ENCODE measurements at places on chromosomes 5 and 9.

DNA sequence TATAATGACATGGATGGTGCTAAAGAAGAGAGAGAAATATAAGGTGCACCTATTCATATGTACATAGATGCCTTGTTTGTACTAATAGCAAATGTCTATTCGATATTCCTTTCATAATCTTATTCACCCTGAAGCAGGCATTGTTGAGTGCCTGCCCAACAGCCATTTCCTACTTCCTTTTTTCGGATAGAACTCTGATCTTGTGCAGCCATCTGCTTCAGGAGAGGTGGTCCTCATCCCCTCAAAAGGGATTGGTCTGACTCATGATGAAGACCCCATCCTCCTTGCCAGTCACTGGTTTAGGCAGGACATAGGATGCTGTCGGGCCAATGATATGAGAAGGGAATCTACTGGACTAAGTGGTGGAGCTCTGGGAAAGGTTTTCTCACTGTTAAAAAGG, 8.4 kb upstream of the RANBP3L start:
- DNase-seq: no peak

- peak; percentile 25 for DNase-seq
These were observed at the start of gene OLFML2A for GRCh38 chr9:124776954-124777648. TSS of gene OLFML2A (plus strand) at chr9:124777133. CDS start at chr9:124777271, 138 bp downstream.

GRCh38 chr9:92324889-92325268, 271 bp downstream of the NOL8 start:
- DNase-seq: no peak

DNA sequence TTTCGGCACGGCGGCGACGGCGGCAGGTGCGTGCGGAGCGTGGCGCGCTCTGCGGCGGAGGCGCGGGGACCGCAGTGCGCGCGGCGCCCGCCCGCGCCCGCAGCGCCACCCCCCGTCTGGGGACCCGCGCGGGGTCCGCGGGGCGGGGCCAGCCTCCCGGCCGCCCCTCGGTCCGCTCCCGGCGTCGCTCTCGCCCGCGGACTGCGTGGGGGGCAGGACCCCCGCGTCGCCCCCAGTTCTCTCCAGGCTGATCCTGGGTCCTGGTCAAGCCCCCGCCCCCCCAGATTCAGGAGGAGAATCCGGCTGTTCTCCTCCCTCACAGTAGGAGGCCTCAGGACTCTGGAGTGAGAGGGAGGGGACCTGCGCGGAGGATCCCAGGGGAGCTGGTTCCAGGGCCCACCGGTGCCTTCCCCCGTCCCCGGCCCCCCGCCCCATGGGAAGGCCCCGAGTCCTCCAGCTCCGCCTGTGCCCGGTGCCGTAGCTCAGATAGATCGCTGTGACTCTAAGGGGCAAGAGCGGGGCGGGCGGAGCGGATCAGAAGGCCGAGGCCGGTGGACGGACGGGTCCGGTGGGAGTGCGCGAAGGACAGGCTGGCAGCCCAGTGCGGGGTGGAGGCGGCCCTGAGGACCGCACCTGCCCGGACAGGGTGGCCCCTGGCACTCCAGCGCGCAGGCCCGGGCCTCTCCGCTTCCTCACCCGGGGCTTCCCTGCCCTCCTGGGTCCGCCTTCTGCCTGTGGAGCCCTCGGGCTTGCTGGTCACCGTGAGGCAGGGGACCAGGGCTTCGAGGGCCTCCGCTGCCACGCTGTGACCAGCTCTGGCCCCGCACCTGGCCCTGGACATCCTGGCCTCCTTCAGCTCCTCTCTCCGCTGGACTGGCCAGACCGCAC, at the start of gene RNF208:
TSS of gene RNF208 (minus strand) at position 51 of the 888 bp plus-strand sequence. CDS start 1,028 bp downstream, outside the sequence.
- DNase-seq: no peak

GRCh38 chr5:132270706-132271105, 13.2 kb downstream of the PDLIM4 start:
- no peak for DNase-seq

- no peak for DNase-seq
These were observed 62.5 kb downstream of the RASGRF2 start for GRCh38 chr5:81022688-81023084.

GRCh38 chr5:143594902-143595818, 191.7 kb upstream of the NR3C1 start:
- no peak for DNase-seq

GRCh38 chr5:73126957-73127356, 6.6 kb downstream of the TMEM171 start:
- DNase-seq: no peak

DNA sequence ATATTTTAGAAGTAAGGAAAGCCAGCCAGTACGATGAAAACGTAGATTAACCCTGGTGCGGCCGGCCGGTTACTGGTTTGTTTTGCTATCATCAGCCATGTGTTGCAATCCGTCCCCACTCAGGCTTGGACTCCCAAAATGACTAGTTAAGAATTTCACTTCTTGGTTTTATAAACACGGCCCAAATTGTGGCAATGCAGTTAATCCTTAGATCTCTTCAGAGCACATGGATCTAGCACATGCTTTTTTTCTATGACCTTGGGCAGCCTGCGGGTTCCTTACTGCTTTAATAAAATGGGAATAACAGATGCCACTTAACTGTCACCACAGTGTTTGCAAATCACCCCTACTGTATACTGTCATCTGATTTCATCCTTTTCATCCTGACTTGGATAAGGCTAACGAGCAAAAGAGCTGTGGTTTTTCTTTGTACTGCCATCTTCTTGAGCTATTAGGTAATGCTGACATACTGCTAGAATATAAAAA, 1.5 kb downstream of the NDFIP1 start:
- DNase-seq: peak; percentile 35

DNA sequence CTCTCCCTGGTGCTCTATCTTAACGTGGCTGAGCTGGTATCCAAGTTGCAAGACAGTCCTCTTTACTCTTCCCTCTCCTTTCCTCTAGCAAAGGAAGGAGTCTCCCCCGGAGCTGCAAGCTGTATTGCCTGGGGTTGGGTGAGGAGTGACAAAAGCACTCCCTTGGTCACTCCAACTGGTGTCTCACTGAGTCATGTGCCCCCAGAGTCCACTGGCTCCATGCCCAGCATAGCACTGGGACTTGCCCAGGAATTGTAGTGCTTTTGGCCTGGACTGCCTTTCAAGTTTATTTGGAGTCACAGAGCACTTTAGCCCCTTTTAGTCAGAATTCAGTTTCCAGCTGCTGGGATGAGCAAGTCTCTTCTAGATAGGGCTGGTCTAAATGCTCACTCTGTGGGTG, 82.6 kb upstream of the FST start:
- DNase-seq: no peak

GRCh38 chr5:4245511-4245910, 649.9 kb downstream of the IRX1 start:
- DNase-seq: no peak

DNA sequence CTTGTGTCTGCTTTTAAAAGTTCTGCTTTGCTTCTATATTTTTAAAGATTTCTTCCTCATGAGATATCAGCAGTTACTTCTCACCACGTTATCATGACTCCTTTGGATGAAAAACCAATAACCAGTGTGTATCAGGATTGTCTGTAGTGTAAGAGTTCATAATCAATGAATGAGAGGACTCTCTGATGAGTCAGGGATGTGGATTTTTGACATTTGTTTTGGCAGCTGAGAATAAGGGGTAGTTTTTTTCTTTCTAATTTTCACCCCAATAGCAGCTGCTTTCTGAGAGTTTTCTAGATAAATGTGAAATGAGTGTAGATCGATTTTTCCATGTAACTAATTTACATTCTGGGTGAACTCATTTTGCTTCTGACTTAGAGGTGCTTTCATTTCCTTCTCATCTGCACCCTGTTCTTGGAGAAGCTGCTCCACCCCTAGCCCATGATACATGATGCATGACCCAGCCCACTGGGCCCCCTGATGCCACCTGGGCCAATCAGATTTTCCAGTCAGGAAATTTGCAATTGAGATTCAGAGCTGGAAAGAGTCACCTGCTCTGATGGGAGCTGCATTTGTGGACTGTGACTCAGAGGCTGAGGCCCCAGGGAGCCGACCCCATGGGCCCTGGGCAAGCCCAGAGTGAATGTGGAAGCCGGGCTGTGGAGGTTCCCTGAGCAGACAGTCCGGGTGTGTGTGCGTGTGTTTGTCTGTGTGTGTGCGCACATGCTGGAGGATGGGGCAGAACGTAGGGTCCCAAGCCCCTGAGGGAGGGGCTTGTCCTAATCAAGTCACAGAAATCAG, 159.3 kb downstream of the RGS3 start:
- no peak for DNase-seq

- peak; percentile 32 for DNase-seq
These were observed 34.8 kb downstream of the BOD1 start for GRCh38 chr5:173581408-173582215.

DNA sequence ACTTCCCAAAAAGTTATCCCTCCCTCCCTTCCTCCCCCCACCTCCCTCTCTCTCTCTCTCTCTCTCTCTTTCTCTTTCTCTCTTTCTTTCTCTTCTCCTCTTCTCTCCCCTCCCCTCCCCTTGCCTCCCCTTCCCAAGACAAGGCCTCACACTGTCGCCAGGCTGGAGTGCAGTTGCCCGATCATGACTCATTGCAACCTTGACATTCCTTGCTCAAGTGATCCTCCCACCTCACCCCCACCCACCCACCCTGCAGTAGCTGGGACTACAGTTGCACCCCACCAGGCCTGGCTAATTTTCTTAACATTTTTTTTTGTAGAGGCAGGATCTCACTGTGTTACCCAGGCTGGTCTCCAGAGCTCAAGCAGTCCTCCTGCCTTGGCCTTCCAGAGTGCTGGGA, 32.8 kb downstream of the VPS13A start:
- DNase-seq: no peak

GRCh38 chr9:119283078-119283794, 86.0 kb downstream of the BRINP1 start:
- DNase-seq: no peak

GRCh38 chr5:126354858-126355731, 68.1 kb upstream of the GRAMD2B start:
- DNase-seq: no peak

DNA sequence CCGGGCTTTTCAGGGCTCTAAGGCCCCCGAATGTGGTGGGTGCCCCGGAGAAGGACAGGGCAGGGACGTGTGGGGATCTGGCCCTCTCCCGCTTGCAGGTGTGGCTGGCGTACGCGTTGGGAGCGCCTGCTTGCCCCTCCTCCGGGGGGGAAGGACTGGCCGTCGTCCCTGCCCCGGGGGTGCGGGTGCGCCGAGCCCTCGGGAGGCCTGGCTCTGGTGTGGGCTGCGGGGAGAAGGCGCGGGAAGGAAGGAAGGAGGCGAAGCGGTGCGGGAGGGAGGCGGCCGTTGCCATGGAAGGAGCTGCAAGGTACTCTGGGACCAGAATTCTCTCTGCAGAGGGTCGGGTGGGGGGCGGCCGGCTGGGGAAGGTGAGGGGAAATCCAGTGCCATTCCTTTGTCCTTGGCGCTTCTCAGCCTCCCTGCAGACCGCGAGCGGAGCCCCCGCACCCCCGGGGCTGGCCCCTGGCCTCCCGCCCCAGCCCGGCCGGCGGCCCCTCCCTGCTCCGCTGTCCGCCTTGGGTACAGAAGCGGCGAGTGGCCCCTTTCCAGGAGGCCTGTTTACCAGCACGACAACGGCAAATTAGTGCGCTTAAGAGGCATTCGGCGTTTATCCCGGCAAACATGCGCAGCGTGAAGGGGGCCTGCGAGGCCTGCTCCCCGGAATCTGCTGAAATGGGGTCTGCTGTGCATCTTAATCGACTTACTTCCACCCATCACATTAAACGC, 67.1 kb upstream of the UNC5A start:
- no peak for DNase-seq

DNA sequence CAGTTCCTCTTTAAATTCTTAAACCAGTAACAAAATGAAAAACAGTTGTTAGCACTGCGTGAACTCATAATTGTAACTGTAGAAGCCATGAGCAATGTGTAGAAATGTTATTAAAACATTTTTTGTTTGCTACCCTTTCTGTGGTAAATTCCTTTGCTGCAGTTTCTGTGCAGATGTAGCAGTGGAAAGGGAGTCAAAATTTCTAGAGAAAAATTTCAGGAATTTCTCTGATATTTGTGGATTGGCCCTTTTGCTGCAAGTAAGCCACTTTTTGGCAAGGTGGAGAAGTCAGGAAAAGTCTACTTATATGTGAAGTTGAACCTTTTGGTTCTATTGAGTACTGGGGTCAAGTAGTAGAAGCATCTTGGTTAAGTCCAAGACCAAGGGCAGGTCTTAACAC, 10.1 kb downstream of the FBXL7 start:
- no peak for DNase-seq

- DNase-seq: no peak
These were observed 330.6 kb upstream of the MEF2C start for GRCh38 chr5:89213573-89213972.

DNA sequence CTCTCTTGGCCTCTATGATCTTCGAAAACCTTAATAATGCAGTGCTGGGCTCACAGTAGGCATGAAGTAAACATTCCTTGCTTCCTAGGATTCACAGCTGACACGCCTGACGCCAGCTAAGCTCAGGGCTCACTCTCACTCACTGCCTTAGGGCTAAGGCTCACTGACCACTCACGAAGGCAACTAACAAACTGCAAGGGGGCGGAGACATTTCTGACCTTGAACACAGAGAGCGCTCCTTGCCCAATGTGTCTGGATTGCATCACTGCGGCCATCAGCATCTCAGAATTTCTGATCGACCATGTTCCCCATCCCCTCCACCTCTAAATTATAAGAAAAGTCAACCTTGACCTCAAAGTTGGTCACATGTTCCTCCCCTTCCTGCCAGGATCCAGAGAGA, 372.6 kb downstream of the EBF1 start:
- DNase-seq: no peak

GRCh38 chr5:107512029-107512428, 158.7 kb downstream of the EFNA5 start:
- DNase-seq: no peak

DNA sequence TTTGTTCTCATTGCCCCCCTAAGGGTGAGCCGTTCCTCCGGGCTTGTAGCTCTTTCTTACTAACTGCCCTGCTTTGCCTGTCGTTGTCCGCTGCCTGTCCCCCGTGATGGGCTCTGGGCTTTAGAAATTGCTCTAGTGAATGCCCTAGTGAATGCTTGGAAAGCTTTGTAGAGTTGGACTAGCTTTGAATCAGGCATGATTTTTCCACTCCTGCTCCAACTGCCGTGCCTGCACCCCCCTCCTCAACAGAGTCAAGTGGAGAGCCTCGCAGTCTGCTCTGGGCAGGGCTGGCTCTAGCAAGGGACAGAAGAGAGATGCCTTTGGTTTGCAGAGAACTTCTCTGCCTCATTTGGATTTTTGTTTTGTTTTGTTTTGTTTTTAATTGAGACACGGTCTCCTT, 46.8 kb upstream of the DAB2IP start:
- no peak for DNase-seq

DNA sequence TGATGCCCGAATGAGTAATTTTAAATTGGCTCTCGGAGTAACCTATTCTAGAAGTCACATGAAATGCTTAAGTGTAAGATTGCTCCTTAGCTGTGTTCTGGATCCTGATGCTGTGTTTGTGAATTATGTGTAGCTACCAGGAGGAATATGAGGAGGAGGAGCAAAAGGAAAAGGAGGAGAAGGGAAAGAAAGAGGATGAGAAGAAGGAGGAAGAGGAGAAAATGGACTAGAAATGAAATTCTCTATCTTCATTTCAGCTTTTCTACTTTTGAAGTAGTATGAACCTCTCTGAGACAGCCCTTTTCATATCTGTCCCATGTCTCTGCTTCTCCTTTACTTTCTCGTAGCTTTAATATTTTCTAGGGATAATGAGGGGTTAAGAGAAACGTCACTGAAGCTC, 119.4 kb upstream of the ACTBL2 start:
- DNase-seq: no peak

GRCh38 chr5:95649274-95649673, 2.7 kb downstream of the RFESD start:
- no peak for DNase-seq

Measured in CD4-positive, alpha-beta T cell treated with Interleukin-10 for 1 hour (primary cell).